Midbrain (tissue), 1 donor: ENCODE measurements at places on chromosomes 6 and 20.

GRCh38 chr6:14286144-14286543 lies 168.6 kb downstream of the CD83 start:
- no peak for DNase-seq

- peak; percentile 86 for DNase-seq
Observed at GRCh38 chr6:134882426-134883038, 67.4 kb downstream of the ALDH8A1 start.

DNA sequence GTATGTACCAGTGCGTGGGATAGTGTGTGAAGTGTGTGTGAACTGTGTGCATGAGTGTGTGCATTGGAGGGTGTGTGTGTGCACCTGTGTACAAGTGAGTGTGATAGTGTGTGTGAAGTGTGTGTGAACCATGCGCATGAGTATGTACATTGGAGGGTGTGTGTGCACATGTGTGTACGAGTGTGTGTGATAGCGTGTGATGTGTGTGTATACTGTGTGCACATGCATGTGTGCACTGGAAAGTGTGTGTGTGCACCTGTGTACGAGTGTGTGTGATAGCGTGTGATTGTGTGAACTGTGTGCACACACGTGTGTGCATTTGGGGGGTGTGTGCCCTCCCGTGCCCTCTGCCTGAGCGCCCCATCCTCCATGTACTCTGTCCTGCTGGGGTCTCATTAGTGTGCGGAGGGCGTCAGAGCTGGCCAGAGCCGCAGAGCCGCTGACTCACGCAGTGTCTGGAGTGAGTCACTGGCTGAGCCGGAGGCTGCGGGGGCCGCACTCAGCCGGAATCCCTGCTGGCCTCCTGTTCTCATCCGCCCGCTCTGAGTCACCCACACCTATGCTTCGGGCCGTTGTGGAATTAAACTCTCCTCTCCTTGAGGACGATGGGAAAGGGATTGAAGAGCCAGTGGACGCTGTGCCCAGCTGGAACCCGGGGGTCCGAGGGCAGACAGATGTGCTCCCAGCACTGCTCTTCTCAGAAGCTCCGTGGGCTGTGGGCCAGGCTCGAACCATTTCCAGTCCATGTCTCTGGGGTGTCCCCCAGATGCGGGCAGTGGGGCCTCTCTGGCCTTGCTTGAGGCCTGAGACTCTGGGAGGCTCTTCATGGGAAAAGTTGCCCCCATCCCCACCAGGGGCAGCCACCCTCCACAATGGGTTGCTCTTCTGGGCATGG lies 27.3 kb upstream of the STX16 start:
- DNase-seq = no peak

- DNase-seq = peak; percentile 63
Observed at GRCh38 chr20:62804627-62805154, at the start of gene OGFR. Gene OGFR, plus strand, starts transcription at chr20:62804835. Its CDS starts 25 bp downstream, at chr20:62804860.

DNA sequence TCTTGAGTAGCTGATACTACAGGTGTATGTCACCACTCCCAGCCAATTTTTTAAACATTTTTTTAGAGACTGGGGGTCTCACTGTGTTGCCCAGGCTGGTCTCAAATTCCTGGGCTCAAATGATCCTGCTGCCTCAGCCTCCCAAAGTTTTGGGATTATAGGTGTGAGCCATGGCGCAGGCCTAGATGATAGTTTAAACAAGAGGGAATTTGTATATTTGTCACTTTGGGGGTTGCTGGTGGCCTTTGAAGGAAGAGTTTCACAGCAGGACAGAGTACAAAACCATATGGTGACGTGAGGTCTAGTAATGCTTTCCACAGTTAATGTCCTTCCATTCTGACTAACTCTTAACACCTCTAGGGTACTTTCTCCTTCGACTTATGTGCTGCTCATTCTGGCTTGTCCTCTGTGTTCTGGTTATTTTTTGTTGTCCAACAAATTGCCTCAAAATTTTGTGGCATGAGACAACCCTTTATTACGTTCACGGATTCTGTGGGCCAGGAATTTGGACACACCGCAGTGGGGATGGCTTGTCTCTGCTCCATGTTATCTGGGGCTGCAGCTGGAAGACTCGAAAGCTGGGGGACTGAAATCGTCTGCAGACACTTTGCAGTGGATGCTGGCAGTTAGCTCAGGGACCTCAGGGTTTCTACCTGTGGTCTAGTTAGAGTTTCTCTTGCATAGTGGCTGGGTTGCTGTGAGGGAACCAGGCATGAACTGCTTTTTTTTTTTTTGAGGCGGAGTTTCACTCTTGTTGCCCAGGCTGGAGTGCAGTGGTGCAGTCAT lies 23.0 kb upstream of the IER3 start:
- DNase-seq = no peak

DNA sequence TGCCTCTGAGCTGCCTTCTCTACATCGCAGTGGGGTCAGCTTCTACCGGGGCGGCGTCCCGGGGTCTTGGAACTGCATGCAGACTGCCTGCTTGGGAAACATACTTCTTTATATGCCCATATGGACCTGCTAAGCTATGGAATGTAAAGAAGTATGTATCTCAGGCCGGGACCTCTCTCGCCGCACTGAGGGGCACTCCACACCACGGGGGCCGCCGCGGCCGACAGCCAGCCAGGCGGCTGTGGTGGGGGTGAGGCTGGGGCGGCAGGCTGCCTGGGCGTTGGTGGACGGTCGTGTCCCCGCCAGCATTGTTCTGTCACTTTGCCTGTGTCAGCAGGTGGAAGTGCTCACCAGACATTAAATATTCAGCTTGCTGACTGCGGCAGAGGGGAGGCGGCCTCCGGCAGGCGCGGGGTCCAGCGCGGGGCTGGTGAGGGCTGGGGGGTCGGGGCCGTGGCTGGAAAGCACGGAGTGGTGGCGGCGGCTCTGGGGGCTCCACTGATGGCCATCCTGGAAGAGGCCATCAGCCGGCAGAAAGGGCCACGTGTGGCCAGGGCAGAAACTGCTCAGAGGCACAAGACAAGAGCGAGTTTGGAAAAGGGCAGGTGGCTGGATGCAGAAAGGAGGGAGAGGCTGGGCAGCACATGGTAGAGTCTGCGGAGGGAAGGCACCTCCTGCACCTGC lies 78.6 kb upstream of the GATA5 start:
- no peak for DNase-seq

DNA sequence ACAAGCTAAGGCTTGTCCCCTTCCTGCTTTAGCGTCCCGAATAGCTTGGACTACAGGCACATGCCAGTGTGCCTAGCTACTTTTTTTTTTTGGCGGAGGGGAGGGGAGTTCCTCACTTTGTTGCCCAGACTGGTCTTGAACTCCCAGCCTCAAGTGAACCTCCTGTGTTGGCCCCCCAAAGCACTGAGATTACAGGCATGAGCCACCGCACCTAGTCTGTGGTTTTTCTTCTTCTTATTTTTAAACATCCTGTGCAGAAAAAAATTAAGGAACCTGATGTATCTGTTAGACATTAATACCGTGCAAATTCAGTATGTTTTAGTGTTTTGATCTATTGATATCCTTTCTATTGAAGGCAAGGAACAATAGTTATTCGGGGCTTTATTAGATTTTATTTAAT lies 25.7 kb downstream of the HIVEP1 start:
- no peak for DNase-seq

DNA sequence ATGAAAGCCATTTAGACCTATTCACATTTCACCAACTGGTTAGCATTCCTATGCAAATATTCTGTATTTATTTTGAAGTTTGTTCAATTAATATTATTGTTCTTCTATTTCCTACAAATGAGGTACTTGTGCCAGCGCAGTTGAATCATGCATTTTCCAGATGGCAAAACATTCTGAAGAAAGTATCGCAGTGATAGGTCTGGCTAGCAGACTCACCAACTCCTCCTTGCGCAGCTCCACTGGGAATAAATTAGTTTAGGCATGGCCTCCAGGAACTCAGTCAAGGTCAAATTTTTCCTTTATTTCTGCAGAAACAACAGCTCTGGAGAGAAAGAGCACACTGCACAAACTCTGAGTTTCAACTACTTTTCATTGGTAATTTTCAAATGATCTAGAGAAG lies 437.7 kb downstream of the COL12A1 start:
- DNase-seq = no peak

- no peak for DNase-seq
Observed at GRCh38 chr6:156595476-156595875, 181.7 kb upstream of the ARID1B start.

DNA sequence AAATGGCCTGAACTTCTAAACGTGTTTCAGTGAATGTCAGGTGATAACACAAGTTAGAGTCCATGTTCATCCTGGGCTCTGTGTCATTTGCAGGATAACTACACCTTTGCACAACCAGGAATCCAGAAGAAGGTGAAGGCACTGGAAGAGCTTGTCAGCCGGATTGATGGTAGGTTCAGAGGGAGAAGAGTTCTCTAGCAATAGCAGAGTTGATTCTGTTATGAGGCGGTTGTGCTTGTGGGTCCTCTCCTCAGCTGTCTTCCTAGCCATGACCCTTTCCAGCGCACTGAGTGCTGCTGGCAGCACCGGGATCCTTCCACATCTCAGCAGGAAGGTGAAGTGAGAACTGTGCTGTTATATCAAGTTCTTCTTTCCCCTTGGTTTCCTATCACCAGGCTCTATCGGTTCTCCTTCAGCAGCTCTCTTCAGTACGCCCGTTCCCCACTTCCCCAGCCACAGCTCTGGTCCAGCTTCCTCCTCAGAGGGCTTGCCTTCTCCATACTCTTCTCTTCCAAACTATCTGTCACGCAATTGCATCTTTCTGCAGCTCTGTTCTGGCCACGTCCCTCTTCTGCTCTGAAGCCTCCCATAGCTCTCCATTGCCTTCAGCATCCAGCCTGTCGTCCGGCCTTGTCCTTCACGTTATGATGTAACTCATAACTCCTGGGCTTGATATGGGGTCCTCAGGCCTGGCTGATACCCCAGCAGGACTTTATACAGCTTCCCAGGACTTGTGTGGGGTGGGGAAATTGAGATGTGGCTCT lies 39.9 kb upstream of the RNF8 start:
- no peak for DNase-seq

DNA sequence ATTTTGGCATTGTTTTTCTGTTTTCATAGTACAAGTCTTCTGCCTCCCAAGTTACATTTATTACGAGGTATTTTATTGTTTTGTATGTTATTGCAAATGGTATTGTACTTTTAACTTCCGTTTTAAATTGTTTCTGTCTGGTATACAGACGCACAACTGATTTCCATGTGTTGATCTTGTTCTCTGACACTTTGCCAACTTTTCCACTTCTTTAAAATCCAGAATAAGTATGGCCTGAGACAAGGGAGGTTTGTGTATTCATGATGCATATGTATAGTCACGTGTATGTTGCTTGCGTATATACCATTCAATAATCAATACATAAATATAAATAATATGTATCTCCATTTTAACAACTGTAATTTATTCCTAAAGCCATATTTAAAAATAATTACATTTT lies 41.2 kb downstream of the THBS2 start:
- DNase-seq = no peak

GRCh38 chr6:46689657-46690056 lies 2.0 kb downstream of the TDRD6 start:
- no peak for DNase-seq

GRCh38 chr6:136763716-136764516 lies 28.4 kb downstream of the MAP3K5 start:
- DNase-seq = no peak

DNA sequence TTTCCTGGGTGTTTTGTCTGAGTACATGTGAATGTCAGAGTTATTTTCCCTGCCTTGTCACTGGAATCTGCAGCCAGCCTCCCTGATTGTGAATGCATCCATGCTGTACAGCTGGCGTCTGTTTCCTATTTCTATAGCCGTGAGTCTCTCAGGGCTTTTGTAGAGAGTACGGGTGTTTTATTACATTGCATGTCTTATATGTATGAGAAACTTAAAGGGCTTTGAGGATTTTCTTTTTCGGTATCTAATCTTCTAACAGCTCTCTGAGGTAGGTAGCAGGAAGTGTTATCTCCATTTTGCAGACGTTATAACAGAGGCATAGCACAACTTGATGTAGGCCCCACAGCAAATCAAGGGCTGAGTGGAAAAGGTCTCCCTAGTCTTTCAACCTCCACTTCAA lies 272.9 kb downstream of the PRL start:
- no peak for DNase-seq

DNA sequence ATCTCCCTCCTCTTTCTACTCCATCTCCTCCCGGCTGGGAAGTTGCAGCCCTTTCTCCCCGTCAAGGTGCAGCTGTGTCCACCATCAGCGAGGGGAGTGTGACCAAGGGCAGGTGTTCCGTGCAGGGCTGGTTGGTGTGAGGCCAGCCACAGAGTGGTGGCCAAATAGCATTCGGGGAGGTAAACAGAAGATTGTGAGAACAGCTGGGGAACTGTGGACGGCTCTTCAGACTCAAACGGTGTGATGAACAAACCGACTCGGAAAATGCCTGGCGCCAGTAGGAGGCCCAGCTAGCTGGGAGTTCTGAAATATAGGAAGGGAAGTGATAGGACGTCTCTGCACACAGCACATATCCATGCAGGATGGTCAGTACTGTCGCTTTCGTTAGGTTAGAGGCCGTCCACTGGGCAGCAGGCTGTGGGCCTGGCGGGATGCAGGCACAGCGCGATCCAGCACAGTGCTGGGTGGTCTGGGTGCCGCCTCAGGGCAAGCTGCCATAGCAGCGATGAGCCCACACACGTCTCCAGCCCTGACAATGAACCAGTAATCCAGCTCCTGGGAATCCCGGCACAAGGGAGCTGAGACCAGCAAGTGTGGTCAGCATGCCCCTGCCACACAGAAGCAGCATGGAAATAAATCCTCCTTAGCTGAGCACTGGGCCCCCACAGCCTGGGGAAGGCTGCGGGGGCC lies 258.1 kb downstream of the TAF4 start:
- DNase-seq = no peak

DNA sequence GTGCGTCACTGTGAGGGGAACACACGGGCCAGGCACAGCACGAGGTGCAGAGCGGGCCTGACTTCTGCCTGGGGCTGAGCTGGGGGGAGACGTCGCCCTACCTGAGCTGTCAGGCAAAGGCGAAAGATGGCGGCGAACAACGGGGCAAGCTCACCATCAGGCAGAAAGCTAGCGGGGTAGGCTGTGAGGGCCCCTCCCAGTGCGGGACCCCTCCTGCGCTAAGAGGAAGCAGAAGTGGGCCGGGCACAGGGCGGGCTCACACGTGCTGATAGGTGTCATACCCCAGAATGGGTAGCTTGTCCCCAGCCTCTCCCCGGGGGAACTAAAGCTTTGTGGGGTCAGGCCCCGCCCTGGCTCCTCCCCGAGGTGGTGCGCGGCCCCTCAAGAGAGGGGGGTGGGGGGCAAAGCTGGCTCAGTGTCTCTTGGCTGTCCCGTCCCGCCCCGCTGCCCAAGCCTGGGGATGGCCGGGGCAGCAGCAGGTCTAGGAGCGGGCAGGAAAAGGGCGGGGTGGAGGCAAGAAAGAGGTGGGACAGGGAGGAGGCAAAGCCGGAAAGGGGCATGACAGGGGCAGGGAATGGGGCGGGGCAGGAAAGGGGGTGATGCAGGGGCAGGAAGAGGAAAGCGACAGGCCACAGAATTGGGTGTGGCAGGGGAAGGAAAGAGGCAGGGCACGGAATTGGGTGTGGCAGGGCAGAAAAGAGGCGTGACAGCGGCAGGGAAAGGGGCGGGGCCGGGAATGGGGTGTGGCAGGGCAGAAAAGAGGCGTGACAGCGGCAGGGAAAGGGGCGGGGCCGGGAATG lies 14.7 kb downstream of the UCKL1 start:
- DNase-seq = no peak

GRCh38 chr6:118281291-118281690 lies 266.8 kb upstream of the PLN start:
- DNase-seq = no peak
